ENCODE measurements at places on chromosomes 16 and 17.

- DNase-seq, result peak; percentile 83
These were observed 191.8 kb downstream of the PRKCA start for GRCh38 chr17:66494023-66494803.

DNA sequence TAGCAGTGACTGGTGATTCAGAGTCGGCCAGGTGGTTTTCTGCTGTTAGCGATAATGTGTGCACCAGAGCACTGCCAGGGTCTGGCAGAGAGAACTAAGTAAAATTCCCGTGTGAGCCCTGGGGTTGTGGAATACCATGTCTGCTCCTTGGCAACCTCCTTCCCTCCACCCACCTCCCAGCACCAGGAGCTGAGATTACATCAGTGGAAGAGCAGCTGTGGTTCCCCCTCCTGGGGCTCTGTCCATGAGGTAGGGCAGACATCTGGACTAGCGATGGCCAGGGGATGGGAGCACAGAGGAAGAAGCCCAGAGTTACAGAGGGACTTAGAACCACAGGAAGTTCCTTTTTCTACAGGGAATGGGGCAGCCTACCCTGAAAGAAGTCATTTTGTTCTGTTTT is 15.8 kb downstream of the CLEC10A start:
- no peak for DNase-seq

- DNase-seq, result peak; percentile 17
These were observed 21.0 kb upstream of the G6PC1 start for GRCh38 chr17:42879596-42879985.

GRCh38 chr17:30555942-30556341 is 78.7 kb downstream of the GOSR1 start:
- DNase-seq, result no peak

- no peak for DNase-seq
These were observed at the start of gene COPZ2 for GRCh38 chr17:48037036-48037837. COPZ2 (minus strand) TSS chr17:48037797; CDS start chr17:48037777, 20 bp downstream.

- peak; percentile 91 for DNase-seq
These were observed 772 bp downstream of the CHD3 start for GRCh38 chr17:7889166-7889955.

DNA sequence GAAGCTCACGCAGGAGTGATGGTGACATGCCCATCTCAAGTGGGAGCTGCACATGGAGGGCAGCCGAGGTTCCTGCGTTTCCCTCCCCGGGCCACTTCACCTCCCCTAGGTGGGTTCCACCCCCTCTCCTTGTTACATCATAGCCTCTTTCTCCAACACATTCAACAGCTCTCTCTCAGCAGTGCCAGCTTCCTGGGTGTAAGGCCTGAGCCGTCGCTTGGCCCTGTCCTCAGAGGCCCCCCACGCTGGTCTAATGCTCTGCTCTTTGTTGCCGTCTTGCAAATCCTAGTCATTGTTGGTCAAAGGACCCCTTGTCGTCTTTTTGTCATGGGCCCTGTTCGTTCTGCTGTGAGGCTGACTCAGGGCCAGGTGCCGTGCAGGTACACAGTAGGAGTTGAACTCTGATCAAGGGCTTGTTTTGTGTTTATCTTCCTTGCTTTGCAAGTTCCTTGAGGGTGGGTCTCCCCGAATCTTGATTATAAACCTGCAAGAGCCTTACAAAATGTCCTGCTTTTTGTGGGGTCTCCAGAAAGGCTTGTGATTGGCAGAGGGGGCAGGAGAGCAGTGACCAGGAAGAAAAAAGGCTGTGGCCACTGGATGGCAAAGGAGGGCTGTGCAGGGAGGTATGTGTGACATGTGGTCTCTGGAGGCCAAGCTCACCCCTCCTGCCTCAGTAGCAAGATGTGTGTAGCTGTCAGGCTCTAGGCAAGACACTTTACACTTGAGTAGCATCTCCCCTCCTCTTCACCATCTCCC is 136.6 kb downstream of the CCDC182 start:
- no peak for DNase-seq

DNA sequence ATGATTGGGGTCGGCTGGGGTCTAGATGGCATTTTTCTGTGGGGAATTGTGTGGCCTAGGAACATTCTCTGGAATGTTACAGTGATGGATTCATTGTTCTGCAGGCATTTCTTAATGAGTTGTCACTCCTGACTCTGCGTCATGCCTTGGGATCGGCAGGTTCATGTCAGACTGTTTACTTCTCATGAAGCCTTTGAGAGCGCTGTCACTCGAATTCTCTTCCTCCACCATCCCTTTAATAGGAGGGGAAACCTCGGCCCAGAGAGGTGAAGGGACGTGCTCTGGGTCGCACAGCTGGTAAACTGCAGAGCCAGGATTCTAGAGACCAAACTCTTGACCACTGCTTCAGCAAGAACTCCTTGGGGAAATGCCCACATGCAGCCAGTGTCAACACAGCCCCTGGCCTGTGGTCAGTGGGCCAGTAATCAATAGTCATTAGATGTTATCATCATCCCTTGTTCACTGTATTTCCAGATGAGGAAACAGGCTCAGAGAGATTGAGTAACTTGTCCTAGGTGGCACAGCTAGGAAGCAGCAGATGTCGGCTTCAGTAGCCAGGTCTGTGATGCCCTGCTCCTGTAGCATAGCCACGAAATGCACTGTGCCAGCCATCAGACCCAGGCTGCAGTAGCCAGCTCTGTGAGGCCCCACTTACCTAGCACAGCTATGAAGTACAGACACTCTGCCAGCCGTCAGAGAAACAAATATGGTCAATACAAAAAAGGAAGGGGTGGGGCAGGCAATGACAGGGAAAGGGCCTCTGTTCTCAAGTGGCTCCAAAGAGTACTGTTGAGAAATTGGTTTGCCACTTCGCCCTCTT is 259.0 kb downstream of the CPPED1 start:
- no peak for DNase-seq

DNA sequence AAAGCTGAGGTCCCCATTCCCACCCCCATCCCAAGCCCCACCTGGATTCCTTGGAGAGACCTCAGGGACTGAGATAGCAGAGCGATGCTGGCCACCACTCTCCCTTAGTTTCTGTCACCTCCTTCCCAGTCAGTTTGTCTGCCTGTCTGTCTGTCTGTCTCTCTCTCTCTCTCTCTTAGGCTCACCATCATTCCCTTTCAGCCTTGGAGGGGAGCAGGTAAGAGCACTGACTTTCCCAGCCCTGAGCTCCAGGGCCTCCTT is 5.9 kb downstream of the CD300LB start:
- no peak for DNase-seq

DNA sequence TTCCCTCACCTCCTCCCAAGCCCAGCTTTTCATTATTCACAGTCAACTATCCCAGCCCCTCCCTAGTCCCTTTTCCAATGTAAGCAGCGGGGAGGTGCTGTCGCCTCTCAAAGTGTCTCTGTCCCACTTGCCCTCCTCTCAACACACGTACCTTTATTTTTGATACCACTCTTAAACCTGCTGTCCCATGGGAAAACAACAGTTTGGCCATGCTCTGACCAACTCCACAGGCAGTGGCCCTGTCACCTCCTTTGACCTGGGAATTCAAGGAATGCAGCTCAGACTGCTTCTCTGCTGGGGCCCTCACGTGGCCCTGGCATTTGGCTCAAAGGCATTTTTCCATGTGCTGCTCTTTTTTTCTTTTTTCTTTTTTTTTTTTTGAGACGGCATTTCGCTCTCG is 4.2 kb downstream of the LYRM9 start:
- DNase-seq, result no peak

DNA sequence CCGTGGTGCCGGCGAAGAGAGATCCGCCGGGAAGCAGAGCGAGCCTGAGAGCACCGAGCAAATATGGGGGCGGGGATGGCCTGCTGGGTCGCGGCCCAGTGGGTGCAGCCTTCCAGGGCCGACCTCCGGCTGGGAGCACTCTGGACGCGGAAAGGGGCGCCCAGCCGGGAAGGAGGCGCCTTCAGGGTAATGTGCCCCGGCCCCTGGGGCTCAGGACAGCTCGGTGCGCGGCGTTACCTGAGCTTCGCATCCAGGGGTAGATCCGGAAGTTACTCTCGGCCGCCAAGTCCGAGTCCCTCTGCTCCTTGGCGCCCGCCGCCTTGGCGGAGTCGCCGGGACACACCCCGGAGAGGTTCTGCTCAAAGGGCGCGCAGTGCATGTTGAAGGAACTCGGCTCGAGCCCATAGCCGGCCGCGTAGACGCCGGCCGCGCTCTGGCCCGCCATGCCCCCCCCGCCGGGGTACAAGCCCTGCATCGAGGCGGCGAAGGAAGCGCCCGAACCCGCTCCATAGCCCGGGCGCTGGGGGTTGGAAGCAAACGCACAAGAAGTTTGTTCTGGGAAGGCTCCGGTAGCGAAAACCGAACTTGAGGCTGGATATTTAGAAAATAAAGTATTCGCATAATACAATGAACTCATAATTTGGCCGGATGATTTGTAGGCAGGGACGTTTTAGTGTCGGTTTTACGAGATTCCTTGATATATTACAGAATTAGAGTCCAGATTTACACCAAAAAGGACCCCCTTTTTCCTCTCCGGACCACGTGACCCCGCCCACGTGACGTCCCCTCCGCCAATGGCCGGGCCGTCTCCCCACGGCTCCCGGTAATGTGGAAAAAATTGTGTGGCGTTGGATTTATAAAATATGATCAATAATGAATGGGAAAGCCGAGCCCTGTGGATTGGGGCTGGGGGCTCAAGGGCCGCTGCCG is at the start of gene HOXB7:
Gene HOXB7 (minus strand): TSS at position 736 of the 930 bp plus-strand sequence. CDS start 99 bp downstream, at position 637.
- peak; percentile 71 for DNase-seq

DNA sequence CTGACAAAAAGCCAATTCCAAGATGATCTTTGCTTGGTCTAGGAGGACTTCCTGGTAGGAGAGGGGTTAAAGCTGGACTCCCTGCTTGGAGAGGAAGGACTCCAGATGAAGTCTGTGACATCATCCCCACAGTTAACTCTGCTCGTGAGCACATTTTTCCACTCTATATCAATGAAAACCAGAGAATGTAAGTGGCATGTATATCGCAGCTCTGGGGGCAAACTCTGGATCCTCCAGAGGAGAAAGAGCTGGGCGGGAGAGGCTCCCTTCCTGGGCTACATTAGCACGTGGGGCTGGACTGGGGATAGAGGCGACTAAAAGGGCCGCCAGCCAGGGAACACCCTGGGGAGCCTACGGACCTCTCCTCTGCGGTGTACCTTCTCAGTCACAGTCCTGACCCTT is 34.1 kb downstream of the HIC1 start:
- no peak for DNase-seq

DNA sequence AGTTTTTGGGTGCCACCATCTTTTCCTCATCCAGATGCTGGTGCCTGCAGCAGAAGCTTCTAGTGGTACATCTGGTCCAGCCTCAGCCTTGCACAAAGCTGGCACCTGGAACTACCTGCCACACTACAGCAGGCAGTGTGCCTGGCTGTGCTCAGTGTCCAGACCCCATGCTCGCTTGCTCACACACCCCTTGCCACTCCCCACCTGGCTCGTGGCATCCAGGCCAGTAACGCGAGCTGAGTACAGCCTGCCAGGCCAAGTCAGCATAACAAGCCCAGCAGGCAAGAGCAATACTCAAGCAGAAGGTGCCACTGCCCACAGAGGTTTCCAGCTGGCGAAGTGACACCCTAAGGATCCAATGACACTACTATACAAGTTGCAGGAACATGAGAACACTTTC is 29.7 kb upstream of the KIF2B start:
- no peak for DNase-seq

DNA sequence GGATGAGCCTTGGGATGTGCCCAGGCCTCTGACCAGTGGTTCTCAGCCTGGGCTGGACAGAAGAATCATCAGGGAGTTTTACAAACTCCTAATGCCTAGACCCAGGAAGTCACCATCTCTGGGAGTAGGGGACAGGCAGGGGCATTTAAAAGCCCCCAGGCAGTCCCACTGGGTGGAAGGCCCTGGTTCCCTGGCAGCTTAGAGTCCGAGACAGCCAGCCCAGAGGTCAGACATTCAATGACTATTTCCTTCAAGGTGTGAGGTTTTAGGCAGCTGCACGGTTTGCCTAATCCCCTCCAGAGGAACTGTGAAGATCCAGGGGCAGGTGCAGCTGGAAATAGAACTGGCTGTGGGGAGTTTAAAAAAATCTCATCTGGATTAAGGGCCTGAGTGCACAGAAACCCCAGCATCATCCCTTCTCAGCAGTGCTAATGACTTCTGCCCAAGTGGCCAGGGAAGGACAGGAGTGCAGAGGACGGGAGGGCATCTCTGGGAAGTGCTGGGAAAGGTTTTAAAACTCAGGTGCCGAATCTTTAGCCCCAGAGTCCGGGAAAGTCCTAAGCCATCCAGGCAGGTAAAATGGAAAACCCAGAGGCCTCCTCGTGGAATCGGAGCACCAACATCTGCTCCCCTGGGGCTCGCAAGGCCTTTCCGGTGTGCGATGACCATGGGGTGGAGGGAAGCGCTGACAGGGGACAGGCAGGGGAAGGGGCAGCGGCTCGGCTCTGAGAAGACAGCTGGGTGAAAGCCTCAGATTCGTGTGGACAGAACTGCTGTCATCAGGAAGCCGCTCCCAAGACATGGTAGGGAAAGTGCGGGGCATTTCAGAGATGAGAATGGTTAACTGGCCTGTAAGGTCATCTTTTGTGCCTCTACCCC is 1.5 kb upstream of the LGALS3BP start:
- no peak for DNase-seq

DNA sequence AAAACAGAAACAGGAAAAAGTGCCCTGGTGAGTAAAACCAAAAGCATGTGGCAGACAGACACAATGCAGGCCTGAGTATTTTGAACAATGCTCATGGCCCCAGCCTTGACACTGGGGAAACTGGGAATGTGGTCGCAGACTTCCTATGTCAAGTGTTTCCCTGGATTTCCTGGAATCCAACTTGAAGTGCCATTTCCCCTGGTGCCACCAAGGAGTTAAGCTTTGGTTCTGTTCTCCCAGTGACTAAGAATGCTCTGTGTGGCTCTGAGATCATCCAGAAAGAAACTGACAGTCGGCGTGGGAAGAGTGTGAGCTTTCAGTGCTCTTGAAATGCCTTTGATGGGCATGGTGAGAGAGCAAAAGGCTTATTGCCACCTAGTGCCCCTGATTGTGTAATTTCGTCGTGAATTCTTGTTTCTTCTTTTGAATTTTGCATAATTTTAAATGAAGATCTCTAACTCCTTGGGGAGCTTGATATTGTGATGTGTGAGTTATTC is 96.0 kb downstream of the YPEL2 start:
- DNase-seq, result no peak

- no peak for DNase-seq
These were observed 736 bp downstream of the SPATA20 start for GRCh38 chr17:50547736-50548083.

DNA sequence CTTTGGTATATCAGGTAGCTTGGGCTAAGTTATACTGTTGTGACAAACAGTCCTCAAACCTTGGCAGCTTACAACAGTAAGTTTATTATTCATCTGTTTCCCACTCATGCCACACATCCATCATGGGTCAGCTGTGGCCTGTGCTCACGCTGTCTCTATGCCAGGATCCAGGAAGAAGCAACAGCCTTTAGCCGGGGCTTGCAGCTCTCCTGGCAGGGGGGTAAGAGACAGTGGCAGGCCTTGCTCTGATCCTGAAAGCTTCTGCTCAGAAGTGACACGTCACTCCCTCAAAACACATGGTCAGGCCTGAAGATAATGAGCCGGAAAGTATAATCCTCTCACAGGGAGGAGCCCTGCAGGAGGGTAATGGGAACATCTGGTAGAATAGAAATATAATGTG is 377.6 kb downstream of the CPPED1 start:
- peak; percentile 24 for DNase-seq
